HFFc6 (cell line): ENCODE measurements at places on chromosomes 7 and 10. TPM values are rescaled to one million over a fixed set of nuclear protein-coding genes. Genes with fewer than 3 reads are reported as not detected.

H2BK1 gene
- total RNA-seq = not detected in 3 replicates

DNA sequence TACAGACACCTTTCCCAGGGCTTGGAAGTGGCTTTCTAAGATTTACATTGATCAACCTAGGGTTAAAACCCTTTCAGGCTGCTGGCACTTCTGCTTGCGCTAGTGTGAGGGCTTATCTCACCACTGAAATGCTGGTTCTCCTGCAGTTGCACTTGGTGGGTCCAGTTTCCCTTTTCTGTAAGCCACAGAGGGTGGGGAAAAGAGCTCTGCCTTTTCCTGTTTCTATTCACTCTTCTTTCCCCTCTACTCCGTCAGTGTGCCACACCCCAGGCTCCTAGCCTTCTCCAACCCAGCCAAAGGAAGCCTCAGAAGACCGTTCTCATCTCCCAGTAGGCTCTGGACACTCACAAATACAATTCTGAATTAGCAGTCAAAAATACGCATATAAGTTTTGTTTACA lies 19.0 kb upstream of the CAPZA2 start:
- no peak for DNase-seq

CAMK1D gene
- total RNA-seq = 0.34 and 1.5 TPM in 2 replicates

MMS19 gene
- total RNA-seq = 53.8 to 59.3 TPM (median 57.7 TPM) in 3 replicates

ZNF425 gene
- total RNA-seq = 2.1 to 3.0 TPM (median 2.7 TPM) in 3 replicates

DNA sequence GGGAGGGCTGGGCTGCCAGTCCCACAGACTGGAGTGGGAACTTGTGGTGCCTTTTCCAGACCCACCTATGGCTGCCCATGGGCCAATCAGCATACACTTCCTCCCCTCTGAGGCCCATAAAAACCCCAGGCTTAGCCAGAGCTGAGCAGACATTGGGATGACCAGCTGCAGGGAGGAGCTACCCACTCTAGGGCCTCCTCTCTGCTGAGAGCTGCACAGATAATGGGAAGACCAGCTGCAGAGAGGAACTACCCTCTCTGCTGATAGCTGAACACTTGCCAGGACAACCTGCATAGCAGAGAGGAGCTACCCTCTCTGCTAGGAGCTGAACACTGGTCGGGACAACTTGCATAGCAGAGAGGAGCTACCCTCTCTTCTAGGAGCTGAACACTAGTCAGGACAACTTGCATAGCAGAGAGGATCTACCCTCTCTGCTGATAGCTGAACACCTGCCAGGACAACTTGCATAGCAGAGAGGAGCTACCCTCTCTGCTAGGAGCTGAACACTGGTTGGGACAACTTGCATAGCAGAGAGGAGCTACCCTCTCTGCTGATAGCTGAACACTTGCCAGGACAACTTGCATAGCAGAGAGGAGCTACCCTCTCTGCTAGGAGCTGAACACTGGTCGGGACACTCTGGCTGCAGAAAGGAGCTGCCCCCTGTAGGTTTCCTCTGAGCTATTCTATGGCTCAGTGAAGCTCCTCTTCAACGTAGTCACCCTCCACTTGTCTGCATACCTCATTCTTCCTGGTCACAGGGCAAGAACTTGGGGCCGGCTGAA lies 88.3 kb upstream of the CACUL1 start:
- DNase-seq = no peak

- DNase-seq = no peak
Observed at GRCh38 chr10:126906704-126907422, 1.6 kb downstream of the DOCK1 start.

DNA sequence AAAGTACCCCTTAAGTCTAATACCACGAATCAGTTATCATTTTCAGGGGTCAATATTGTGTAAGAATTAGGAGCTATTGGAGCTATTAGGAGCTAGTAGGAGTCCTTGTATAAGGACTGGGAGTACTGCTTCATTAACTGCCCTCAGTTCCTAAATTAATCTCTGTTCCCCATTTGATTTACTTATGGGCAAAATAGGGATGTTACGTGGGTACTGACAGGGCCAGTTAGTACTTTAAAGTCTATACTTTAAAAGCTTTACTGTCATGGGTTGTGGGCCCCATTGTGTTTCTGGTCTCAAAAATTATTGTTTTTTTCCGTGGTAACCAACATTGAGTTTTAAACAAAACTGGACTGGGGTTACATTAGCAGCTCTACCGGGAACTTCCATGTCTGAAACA lies 60.3 kb downstream of the PRKAR2B start:
- no peak for DNase-seq

NUTM2B gene
- total RNA-seq = 0.33 to 0.42 TPM in 2 of 3 replicates, not detected in the other

DNA sequence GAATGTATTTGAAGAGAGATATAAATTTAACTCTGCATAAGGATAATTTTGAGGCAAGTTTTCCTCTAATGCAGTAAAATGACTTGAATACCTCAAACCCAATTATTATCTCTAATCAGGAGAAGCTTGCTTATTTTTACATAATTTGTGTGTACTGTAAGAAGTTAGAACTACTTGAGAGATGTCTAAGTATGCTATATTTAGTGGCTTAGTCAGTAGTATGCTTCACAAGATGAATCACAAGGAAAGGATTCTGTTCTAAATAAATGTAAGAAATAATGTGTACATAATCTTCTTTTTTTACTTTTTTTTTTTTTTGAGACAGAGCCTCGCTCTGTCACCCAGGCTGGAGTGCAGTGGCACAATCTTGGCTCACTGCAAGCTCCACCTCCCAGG lies 13.7 kb downstream of the PHTF2 start:
- peak; percentile 85 for DNase-seq

DNA sequence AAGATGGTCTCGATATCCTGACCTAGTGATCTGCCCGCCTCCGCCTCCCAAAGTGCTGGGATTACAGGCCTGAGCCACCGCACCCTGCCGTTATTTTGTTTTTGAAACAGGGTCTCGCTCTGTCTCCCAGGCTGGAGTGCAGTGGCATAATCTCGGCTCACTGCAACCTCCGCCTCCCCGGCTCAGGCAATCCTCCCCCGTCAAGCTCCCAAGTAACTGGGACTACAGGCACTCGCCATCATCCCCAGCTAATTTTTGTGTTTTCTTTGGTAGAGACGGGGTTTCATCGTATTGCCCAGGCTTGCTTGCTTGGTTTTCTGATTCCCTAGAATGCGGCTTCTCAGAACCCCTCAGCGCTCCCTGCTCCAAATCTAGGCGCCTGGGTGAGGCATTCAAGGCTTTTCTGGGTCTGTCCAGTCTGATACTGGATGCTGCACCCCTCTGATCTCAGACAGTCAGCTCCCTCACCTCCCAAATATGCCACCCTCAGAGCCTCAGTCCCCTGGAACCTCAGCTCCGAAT lies 1.3 kb downstream of the TFR2 start:
- no peak for DNase-seq

TEX36 gene
- total RNA-seq = not detected in 3 replicates

DNA sequence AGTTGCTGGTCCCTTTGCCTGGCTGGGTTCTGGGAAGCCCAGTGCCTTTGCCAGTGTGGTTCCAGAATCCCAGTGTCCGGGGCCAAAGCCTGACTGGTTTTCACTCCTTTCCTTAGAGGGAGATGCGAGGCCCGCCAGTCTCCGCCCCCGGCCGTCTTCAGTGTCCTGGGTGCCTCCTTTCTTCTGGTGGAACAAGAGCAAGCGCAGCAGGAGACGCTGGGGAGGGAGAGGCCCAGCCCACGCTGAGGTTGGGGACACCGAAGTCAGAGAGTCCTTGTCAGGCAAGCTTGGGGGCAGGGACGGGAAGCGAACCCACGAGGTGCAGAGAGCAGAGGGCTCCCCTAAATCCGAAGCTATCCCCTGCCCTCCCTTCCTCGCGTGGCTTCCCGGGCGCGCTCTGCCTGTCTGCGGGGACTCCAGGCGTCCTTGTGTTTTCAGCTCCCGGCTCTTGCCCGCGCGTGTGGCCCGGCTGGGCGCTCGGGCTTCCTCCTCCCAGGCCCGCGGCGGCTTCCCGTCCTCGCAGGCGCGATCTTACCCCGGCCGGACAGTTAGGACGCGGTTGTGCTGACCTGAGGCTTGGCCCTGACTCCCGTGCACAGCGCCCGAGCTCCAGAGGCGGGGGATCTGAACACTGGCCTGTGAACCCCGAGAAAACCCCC lies 60.6 kb upstream of the UBE3C start:
- no peak for DNase-seq
